Suppressor macrophage (primary cell): ENCODE measurements at places on chromosomes 4 and X.

GRCh38 chr4:77802402-77802801 lies 16.8 kb downstream of the CNOT6L start:
- DNase-seq: no peak

- no peak for DNase-seq
Observed at GRCh38 chr4:109751852-109752251, 22.0 kb upstream of the PLA2G12A start.

GRCh38 chr4:99693140-99693539 lies 35.5 kb upstream of the C4orf54 start:
- DNase-seq: no peak

DNA sequence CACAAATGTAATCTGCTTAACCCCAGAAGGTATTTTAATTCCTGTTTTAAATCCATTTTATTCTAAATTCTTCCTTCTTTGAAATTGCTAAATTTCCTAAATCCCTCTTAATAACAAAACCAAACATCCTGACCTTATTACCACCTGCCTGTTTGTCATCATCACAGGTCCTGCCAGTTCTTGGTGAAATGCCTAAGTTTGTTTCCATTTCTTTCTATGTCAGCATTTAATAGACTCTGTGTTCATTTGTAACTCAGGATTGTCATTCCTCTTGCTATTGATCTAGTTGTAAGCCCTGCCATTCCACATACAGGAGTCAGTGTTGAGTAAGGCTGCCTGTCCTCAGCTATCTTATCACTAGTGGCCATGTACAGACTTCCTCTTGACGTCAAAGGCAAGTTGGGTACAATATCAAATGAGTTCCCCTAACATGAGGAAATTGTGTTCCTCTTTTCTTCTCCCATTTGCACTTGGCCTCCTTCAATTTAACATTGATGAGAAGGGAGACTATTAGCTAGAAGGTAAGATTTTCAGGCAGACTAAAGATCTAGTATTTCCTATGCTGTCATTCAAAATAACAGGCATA lies 440.1 kb downstream of the AFF2 start:
- peak; percentile 15 for DNase-seq

- no peak for DNase-seq
Observed at GRCh38 chr4:122012735-122013134, 60.9 kb upstream of the TRPC3 start.

DNA sequence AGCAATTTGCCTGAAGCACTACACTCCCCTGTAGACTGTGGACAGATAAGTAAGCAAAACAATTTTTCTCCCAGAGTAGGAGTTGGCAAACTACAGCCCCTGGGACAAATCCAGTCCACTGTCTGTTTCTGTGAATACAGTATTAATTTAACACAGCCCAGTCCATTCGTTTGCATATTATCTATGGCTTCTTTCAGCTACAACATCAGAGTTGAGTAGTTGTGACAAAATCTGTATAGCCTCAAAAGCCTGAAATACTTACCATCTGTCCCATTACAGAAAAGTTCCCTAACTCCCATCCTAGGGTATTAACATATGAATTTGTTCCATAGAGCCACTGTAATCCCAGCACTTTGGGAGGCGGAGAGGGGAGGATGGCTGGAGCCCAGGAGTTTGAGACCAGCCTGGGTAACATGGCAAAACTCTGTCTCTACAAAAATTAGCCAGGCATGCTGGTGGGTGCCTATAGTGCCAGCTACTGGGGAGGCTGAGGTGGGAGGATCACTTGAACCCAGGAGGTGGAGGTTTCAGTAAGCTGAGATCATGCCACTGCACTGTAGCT lies 53.0 kb downstream of the AMELX start:
- no peak for DNase-seq

DNA sequence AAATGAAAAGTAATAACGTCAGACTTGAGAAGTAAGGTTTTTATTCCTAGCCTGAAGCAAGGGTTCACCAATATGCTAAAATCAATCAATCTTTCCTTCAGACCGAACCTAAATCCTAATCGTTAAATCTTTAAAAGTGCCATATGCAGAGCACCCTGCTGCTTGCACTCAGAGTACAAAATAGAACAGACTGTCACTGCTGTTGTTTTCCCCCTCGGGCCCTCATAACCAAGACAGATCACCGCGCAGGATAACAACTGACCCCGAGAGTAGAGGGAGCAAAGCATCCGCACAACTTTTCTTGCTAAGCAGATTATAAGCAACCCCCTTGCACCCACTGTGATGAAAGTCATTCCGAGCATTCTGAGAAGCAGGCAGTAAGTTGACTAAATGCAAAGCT lies 550.9 kb upstream of the NDST4 start:
- DNase-seq: no peak

DNA sequence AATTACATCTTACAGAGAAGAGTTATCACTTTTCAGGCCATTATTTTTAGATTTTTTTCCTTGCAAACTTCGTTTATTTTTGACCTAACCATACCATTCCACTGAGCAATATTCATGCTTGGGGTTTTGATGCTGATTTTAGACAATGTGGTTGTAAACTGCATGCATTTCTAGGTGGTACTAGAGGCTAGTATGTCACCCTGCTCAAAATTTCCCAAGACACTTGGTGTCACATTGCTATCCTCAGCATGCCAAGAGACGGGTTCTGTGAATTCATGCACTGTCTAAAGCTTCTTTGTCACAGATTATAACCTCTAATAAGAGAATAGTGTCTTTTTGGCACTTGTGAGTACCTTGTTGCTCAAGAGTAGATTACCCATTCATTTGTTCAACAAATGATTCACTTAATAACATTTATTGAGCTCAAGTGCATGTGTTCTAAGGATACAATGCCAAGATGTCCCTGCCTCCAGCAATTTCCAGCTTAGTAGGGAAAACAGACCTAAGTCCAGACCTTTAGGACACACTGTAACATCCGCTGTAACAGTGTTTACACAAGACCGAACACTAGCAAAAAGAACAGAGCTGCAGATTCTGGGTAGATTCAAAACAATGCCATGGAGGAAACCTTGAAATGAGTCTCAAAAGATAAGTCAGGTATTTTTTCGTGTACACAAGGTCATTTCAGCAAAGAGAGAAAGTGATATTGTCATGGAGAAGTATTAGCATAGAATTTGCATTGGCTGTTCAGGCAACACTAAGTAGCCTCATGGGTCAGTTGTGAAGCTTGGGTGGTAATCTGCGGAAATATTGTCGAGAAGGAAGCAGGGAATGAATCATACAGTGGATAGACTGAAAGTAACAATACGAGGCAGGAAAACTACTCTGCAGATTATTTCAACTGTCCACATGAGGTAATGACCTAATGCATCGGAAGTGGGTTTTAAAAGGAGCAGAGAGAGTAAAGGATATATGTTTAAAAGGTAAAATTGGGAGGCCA lies 515.1 kb upstream of the ZFP42 start:
- DNase-seq: no peak
